ENCODE measurements at places on chromosomes 1 and 21.

DNA sequence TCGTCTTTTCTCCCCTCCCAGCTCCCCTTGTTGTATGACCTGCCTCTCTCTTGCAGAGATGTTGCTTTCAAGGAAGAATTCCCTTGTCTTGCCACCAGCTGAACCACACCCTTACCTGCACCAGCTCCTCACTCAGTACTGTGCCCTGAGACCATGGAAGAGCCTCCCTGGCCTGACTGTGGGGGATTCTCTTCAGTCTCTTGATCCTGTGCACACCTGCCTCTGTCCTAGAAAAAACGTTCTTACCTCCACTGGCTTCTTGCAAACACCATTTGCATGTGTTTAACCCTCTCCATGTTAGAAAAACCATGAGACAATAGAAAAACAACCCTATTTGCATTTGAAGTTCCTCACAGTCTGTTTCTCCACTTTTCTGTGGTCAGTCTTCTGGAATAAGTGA lies 43.3 kb upstream of the FCRL4 start:
- DNase-seq, result no peak

GRCh38 chr1:33424205-33424604 lies 6.7 kb downstream of the PHC2 start:
- peak; percentile 10 for DNase-seq

- peak; percentile 23 for DNase-seq
Measured at GRCh38 chr1:240310226-240310925, 218.7 kb downstream of the FMN2 start.

GRCh38 chr21:42590431-42591131 lies 62.8 kb upstream of the PDE9A start:
- no peak for DNase-seq

GRCh38 chr1:51325878-51326755 lies 4.2 kb downstream of the TTC39A start:
- no peak for DNase-seq

- DNase-seq, result no peak
Measured at GRCh38 chr1:63453232-63453631, 69.8 kb downstream of the ITGB3BP start.

GRCh38 chr1:17005365-17005740 lies 6.4 kb downstream of the ATP13A2 start:
- no peak for DNase-seq

DNA sequence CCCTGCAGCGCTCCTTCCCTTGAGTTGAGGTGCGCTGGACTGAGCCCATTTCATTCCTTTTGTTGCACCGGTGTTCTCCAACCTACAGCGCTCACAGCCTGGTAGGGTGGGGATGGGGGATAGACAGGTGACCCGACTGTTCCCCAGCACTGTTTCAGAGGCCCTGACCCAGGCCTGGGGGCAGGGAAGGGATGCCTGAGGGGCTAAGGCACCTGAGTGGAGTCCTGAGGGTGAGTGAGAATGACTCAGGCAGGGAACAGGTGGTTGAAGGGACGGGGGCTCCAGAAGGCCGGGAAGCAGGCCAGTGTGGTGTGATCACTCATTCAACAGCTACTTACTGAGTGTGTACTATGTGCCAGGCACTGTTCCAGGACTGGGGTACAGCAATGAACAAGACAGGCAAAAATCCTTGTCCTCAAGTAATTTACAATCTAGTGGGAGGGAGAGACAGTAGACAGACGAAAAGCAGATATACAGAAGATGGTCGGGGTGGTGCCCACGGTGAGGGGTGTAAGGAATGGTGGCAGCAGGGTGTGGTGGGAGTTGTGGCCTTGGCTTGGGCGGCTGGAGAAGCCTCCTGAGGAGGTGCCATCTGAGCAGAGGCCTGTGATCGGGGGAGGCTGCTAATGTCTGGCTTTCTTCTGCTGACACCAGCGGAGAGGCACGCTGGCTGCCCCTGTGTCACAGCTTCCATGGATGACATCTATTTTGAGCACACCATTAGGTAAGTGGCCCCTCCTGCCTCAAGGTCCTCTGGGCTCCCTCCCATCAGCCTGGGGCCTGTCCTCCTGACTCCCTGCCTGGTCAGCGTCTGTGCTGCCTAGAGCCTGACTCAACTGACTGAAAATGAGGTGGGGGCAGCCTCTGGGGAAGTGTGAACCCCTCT lies 37.4 kb downstream of the ACOT11 start:
- DNase-seq, result no peak

GRCh38 chr1:68145418-68146126 lies 86.8 kb downstream of the WLS start:
- DNase-seq, result peak; percentile 26
